ENCODE measurements at places on chromosomes 16 and 17.
A peak's percentile ranks its signal among the peaks of the same experiment; 100 is the strongest.

DNA sequence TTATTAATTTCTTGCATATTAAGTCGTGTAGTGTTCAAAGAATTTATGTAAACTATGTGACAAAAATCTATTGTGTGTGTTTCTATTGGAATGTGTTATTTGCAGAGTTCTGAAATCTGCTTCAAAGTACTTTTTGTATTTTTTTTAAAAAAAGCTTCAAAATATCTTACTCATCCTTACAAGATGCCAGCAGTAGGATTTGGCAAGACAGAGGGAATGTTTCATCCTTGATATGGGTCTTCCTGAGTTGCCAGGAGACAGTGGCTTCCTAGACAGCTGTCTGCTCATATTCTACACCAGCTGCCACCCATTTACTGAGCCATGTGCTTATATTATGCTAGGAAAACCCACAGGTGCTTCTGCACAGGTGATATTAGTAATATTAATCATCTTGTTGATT, 36.4 kb downstream of the EFCAB5 start:
- peak; percentile 20 for DNase-seq

GRCh38 chr16:56530872-56531271, 11.0 kb upstream of the BBS2 start:
- DNase-seq, result no peak

DNA sequence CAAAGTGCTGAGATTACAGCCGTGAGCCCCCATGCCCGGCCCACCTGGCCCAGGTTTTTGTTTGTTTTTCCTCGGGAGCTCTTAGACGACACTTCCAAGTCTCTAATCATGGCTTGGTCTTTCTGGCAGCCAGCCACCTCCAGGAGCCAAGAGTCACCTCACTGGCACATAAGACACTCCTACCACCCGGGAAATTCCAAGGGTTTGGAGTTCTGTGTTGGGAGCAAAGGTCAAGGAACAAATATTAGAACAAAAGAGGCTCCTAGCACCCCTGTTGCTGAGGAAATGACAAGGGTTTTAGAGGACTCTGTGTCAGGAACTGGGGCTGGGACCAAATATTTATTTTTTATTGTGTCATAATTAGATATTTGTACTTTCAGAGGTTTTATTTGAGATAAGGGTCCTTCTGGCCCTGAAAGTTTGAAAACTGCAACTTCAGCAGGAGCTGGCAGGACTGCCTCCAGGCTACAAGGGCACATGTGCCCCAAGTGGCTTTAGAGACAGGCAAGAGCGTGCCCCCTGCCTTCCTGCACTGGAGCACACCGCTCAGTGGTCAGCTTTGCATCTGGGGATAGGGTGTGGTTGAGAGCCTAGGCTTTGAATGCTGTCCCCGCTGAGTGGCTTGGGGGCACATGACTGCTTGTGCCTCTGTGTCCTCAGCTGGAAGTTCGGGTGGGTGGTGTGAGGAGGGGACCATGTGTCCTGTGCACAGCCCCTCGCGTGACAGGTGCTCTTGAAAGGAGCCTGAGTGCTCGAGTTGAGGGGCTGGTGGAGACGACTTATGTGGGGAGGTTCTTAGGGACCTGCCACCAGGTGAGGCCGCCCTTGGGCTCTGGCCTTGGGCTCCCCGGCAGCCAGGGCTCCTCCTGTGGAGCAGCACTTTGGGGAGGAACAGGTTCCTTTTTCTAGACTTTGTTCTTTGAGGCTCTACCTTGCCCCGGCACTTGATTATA, 29.7 kb downstream of the MGRN1 start:
- no peak for DNase-seq

- DNase-seq, result no peak
Measured at GRCh38 chr17:35683591-35683990, 47.8 kb upstream of the RASL10B start.

DNA sequence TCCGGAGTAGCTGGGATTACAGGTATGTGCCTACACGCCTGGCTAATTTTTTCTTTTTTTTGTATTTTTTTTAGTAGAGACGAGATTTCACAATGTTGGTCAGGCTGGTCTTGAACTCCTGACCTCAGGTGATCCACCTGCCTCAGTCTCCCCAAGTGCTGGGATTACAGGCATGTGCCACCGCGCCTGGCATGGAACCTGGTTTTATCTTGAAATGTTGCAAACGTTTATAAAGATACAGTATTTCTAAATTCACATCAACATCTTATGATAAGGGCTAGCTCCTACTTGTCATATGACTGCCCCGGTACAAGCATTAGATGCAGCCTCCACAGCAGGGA, 1.5 kb upstream of the IST1 start:
- no peak for DNase-seq

GRCh38 chr16:14148016-14148415, 76.9 kb downstream of the MRTFB start:
- no peak for DNase-seq

GRCh38 chr17:57121308-57122042, 36.4 kb downstream of the AKAP1 start:
- DNase-seq, result peak; percentile 56

DNA sequence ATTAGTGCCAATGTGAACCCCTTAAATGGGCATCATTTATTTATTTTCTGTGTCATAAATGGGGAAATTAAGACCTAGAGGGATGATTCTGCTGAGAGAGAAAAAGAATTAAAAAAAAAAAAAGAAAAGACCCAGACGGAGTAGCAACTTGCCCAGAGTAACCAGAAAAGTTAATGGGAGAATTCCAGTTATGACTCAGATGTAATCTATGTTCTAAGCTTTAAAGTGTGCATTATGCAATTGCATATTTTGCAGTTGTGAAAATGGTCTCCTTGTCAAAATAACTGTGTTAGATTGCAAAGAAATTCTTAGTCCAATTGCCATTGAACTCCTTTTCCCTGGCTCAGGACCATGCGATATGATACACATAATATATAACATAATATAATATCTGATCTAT, 38.6 kb upstream of the TBX2 start:
- DNase-seq, result no peak

GRCh38 chr17:50035421-50035879, 20.5 kb upstream of the ITGA3 start:
- no peak for DNase-seq
